ENCODE measurements at places on chromosomes 1 and 21. TPM values are rescaled to one million over a fixed set of nuclear protein-coding genes. Genes with fewer than 3 reads are reported as not detected.

RRP1B gene
- total RNA-seq, result 21.4 TPM

KCNJ9 gene
- not detected for total RNA-seq

PTPN7 gene
- not detected for total RNA-seq

YOD1 gene
- total RNA-seq, result 5.4 TPM

RHD gene
- total RNA-seq, result 0.28 TPM

S100A14 gene
- total RNA-seq, result not detected

DMRTA2 gene
- total RNA-seq, result not detected

DCST1 gene
- total RNA-seq, result not detected

IGSF3 gene
- total RNA-seq, result under 0.01 TPM

PCSK9 gene
- under 0.01 TPM for total RNA-seq

GRCh38 chr1:230102472-230102871 lies 35.4 kb downstream of the GALNT2 start:
- no peak for DNase-seq

GRCh38 chr1:25080294-25081209 lies 150.5 kb upstream of the RUNX3 start:
- DNase-seq, result peak; percentile 14

GRCh38 chr1:92980732-92981647 lies 19.7 kb upstream of the DIPK1A start:
- no peak for DNase-seq

DNA sequence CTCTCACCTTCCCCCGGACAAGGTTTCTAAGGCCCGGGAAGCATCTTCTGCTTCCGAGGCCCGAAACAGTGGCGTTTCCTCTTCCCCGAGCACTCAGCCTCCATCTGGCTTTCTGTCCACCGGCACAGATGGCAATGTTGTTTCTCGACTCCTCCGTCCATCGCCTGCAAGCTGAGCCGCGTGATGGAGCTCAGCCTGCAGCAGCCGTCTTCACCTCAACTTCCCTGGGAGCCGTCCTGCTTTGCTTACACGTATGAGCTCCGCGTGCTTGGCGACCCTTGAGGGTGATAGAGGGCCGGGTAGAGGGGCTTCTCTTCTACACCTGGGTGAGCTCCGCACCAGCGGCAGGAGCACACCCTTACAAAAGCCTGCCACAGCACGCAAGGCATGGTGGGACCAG lies 80.4 kb downstream of the AJAP1 start:
- no peak for DNase-seq

DNA sequence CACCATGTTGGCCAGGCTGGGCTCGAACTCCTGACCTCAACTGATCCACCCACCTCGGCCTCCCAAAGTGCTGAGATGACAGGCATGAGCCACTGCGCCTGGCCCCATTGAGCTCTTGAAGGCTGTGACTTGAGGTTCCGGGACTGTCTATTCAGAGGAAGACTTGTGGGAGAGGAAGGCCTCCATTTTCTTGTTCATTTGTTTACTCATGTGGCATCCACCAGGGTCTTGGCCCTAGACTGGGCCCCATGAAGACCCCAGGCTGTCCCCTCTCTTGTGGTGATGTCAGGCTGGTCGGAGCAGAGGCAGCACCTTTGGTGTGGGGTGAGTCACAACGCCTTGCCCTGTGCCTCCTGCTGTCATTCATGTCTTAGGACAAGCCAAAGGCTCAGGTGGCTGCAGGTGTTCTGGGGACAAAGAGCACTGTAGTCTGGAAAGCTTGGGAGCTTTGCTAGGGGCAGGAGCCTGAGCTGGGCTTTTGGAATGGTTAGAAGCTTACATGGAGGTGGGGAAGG lies 224.6 kb upstream of the C1orf174 start:
- no peak for DNase-seq

DNA sequence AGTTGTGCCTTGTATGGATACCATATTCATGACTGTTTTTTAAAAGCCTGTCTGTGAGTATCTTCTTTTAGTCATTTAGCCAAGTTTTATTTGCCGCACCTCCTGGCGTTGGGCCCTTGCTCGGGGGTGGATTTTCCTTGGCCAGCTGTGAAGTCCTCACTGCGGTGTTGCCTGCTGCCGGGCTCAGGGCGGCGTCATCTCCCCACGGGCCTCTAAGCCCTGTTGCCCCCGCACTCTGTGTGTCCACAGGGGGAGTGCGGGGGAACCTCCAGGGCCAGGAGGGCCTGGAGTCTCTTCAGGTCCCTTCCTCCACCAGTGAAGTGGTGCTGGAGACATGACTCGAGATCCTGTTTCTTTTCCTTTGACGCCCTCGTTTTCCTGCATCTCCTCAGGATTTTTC lies 65.8 kb upstream of the DIP2A start:
- peak; percentile 29 for DNase-seq

DNA sequence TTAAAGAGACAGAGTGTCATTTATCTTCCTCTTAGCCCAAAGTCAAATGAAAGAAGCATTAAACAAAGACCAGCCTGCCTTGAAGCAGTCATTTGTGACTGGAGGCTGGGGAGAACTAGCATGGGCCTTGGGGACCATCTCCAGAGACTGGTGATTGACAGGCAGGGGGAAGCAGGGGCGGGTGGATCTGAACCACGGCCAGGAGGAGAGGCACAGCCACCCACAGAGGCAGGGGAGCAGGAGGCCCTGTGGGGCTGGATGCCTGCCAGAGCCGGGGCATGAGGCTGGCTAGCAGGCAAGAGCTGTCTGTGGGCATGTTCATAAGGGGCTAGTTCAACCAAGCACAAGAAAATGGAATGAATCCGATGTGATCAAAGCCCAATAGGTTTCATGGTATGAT lies 73.9 kb downstream of the PLXNA2 start:
- DNase-seq, result no peak

DNA sequence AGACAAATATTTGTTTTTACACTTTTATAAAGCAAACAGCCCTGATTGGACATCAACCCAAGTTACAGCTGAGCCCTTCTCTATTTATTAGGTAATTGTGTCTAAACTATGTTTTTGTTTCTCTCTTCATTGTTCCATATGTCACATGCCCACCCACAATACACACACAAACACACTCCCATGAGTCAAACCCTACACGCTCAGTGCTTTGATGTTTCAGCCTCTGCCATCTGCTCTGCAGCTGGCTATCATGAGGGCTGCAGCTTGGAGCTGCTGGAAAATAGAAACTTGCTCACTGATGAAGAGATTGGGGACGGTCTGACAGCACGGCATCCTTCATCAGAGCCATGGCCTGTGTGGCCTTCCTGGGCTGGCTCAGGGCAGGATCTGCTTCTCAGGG lies 41.7 kb downstream of the PSMG1 start:
- DNase-seq, result peak; percentile 73

GRCh38 chr1:85581802-85582686 lies 1.5 kb downstream of the CCN1 start:
- DNase-seq, result peak; percentile 76

- DNase-seq, result peak; percentile 94
Observed at GRCh38 chr1:228374711-228375577, 31.7 kb downstream of the TRIM11 start.

GRCh38 chr1:145714524-145715111 lies 4.7 kb upstream of the CD160 start:
- DNase-seq, result no peak

DNA sequence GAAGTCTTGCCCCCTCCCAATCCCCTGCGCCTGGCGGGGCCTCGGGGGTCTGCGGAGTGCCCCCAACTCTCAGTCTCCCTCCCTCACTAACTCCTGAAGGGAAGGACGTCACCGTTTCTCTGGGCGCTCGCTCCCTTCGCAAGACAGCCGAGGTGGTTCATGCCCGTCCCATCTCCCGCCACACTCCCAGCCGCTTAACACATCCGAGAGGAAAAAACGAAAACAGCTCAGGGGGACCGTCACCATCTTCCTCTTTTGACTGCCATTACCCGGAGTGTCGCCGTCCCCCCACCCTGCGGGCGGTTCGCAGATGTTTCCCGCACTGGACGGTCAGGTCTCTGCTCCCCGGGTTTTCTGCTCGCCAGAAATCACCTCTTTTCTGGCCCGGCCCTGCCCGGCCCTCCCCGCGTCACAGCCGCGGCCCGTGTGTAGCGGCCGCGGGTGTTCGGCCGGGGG lies 532 bp downstream of the ERO1B start:
- no peak for DNase-seq

GRCh38 chr1:42176902-42177519 lies 12.5 kb upstream of the GUCA2A start:
- peak; percentile 55 for DNase-seq

DNA sequence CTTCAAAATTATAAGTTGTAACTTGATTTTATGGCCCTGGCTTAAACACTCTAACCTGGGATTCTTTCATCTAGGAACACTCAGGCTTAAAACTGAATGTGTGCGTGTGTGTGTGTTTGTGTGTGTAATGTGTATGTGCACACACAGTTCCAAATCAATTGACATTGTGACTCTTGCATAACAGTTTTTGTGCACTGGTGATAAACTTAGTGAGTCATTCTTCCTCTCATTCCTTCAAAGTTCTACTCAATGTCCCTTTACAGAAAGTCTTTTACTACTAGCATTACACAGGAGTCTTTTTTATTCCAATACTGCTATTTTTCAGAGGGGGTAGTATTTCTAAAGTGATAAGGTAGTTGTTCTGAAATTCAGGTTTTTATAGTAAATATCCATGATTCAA lies 943.6 kb downstream of the KCNT2 start:
- peak; percentile 55 for DNase-seq
